Stimulated activated CD8-positive, alpha-beta memory T cell treated with anti-CD3 and anti-CD28 coated beads, Interleukin-4, amount 100 ng/mL, for 24 hours (primary cell): ENCODE measurements at places on chromosomes 1 and 21.

DNA sequence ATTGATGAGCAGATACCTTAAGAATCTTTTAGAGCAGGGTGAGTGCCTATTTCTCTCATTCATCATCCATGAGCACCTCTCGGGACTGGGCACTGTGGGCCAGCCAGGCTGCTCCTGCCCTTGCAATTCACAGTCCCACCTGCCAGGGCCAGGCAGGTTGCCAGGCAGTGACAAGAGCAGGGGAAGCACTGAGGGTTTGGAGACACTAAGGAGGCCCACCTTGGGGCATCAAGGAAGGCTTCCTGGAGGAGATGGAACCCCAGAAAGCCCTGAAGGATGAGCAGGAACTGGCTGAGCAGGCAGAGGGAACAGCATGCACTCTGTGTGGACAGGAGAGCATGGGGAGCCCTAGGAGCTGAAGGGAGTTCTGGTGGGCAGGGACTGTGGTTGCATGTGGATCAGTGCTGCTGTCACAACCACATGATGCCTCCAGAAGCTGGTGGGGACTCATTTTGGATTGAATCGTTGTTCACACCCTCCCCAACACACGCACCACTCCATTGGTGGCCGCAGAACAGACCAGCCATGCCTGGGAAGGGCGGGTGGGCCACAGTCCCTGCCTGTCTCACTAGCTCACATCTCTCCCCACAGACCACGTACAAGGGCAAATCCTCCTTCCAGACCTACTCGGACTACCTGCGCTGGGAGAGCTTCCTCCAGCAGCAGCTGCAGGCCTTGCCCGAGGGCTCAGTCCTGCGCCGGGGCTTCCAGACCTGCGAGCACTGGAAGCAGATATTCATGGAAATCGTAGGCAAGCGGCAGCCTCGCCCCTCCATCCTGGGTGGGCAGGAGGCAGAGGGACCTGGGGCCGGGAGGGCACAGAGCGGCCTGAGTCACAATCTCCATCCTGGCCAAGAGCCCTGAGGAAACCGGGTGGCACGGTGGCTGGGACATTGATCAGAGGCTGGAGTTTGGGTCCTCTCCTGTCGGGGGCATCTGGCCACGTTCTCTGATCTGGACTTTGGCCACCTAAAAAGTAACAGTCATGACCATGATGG lies 55.1 kb downstream of the DISP3 start:
- DNase-seq: no peak

DNA sequence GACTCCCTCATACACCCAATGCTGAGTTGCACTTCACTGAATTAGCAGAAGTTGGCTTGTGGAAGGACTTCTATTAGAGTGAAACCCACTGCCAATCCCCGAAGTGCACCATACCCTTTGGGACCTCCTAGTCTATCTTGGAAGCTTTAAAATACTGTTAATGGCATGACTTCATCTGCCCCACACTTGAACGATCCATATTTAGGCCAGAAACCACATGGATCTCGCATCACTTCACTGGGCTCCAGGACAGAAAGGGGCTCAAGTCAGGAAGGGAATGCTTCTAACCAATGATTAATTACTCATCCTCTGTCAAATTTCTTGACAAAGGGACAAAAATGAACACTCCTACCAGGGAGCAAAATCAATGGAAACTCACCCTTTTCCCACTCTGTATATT lies 69.1 kb downstream of the BCAR3 start:
- no peak for DNase-seq

DNA sequence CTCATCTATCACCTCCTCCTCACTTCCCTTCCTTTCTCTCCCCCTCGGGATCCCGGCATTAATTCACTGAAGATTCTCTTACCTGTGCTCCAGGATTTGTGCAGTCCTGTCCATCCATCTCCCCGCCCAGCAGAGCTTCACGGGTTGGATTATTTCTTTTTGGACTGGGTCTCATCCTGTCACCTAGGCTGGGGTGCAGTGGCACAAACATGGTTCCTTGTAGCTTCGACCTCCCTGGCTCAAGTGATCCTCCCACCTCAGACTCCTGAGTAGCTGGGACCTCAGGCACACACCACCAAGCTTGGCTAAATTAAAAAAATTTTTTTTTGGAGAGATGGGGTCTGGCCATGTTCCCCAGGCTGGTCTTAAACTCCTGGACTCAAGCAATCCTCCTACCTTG lies 12.3 kb upstream of the CSF3R start:
- no peak for DNase-seq

GRCh38 chr1:26970810-26971209 lies 10.5 kb upstream of the KDF1 start:
- no peak for DNase-seq

- no peak for DNase-seq
Observed at GRCh38 chr1:185694081-185694480, 40.1 kb upstream of the HMCN1 start.

DNA sequence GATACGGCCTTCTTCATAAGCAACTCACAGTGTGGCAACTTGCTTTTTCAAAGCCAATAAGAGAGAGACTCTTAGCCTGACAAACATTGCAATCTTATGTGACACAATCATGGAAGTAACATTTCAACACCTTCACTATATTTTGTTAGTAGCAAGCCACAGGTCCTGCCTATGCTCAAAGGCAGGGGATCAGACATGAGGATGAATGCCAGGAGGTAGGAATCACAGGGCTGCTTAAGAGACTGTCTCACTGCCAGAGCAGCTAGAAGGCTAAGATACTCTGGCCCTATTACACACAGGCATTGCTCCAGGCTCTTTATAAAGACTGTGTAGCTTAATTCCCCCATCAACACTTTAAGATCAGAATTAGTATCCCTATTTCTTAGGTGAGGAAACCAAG lies 236.2 kb upstream of the KAZN start:
- DNase-seq: no peak

- DNase-seq: no peak
Observed at GRCh38 chr1:44086692-44087474, 31.7 kb upstream of the KLF17 start.

DNA sequence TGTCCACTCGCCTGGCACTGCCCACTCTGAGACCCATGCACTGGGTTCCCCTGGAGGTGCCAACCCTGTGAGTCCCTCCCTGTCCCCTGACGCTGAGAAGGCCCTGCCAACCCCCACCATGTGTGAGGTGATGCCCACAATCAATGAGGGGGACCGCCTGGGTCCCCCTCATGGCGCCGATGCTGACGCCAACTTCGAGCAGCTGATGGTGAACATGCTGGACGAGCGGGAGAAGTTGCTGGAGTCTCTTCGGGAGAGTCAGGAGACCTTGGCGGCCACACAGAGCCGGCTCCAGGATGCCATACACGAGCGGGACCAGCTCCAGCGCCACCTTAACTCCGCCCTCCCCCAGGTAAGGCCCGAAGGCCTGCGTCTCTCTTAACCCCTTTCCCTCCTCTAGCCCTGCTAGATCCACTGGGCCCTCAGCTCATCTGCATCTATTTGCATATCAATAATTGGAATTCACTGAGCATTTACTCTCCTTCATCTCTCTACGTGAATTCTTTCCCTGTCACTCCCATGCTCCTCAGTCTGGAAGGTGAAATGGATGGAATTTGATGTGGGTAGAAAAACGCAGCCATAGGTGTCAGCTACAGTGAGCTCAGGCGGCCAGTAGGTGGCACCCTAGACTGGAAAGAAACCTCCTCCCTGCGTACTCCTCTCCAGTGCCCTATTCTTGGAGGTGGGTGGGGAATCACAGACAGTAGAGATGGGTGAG lies 12.8 kb downstream of the PPFIA4 start:
- DNase-seq: peak; percentile 55

DNA sequence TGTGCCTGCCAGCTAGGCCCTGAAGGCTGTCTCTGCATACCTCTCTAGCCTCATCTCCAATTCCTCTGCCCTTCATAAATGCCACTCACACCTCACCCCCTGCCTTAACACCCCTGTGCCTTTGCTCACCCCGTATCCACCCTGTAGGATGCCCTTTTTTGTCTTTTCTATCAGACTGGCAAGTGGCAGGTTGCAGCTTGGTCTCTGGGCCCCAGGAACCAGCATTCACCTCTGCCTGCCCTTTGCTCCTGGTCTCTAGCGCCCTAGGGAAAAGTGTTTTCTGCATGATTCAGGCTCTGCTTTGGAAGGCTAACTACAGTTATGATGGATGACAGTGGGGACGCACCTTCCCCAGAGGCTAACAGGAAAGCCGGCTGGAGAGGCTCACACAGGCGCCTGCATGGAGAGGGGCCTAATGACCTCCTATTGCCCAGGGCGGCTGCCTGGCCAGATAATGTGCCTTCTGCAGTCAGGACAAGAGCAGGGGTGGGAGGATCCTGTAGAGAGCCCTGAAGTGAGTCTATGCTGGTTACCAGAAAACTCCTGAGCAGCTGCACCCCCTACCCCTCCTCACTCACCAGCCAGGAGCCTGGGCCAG lies 11.2 kb downstream of the KANK4 start:
- DNase-seq: no peak
